ENCODE measurements at places on chromosomes 5 and 9. TPM values are rescaled to one million over a fixed set of nuclear protein-coding genes. Genes with fewer than 3 reads are reported as not detected.

The GBGT1 gene
- not detected for total RNA-seq

The LHFPL2 gene
- 11.7 TPM for total RNA-seq

The SPRY4 gene
- 35.6 TPM for total RNA-seq

The BAG1 gene
- total RNA-seq = 78.4 TPM

The GMCL2 gene
- not detected for total RNA-seq

The BRD3 gene
- total RNA-seq = 21.8 TPM

The IER5L gene
- total RNA-seq = 68.5 TPM

The PCDHB8 gene
- total RNA-seq = 0.16 TPM

The FOXD4 gene
- 0.73 TPM for total RNA-seq

The C7 gene
- not detected for total RNA-seq

The SLC22A4 gene
- total RNA-seq = 0.26 TPM

The SH3TC2 gene
- 19.9 TPM for total RNA-seq

The OMD gene
- total RNA-seq = not detected

The GDNF gene
- total RNA-seq = not detected

The BTNL9 gene
- total RNA-seq = 36.7 TPM

The C5orf34 gene
- total RNA-seq = 2.5 TPM

The C9 gene
- not detected for total RNA-seq

The MCTP1 gene
- 4.2 TPM for total RNA-seq

The CER1 gene
- not detected for total RNA-seq

The CD274 gene
- 3.3 TPM for total RNA-seq

The PDE6A gene
- not detected for total RNA-seq

The PRRT1B gene
- 0.10 TPM for total RNA-seq

The OR1Q1 gene
- not detected for total RNA-seq

The C9orf153 gene
- 0.56 TPM for total RNA-seq

The C5orf46 gene
- not detected for total RNA-seq

The GABRB2 gene
- not detected for total RNA-seq

All from HT-29 (cell line).